Stimulated activated CD4-positive, alpha-beta T cell treated with anti-CD3 and anti-CD28 coated beads, TNF-alpha, amount 100 ng/mL, for 1 hour (primary cell): ENCODE measurements at places on chromosomes 5 and 9.

GRCh38 chr5:97600486-97600885 is 417.4 kb upstream of the RIOK2 start:
- DNase-seq, result no peak

GRCh38 chr5:168153876-168154270 is 137.6 kb upstream of the WWC1 start:
- DNase-seq, result no peak

- DNase-seq, result no peak
Observed at GRCh38 chr5:37889612-37890317, 49.9 kb upstream of the GDNF start.

DNA sequence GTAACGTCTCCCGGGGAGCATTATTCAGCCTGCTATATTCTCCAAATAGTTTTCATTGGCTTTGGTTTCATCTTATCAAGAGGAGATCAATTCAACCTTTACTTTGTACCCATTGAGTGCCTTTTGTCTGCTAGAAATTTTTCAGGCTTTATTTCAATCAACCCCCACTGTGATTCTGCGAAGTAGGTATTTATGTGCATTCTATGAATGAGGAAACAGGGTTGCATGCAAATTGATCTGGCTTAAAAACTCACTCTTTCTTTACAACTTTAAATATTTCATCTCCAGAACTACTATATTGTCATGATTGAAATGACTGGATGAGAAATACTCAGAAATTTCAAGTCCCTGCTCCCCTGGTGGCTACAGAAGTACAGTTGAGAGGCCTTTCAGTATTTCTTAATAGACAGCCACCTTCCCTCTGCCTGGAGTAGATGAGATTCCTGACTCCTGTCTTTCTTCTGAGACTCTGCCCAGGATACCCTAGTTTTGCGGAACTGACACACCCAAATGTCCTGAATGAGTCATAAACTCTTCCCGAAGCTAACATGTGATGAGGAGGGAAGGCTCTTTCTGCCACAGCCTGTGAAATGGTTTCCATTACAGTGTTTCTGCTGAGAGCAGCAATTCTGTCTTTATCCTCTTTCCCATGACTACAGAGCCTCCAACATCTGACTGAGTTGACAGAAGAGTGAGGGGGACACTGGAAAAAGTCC is 52.6 kb upstream of the TNC start:
- no peak for DNase-seq

GRCh38 chr5:81852291-81853029 is 101.6 kb upstream of the SSBP2 start:
- no peak for DNase-seq
